Stimulated activated CD4-positive, alpha-beta T cell treated with anti-CD3 and anti-CD28 coated beads, Interleukin-12 subunit alpha, Interleukin-12 subunit beta, amount 100 ng/mL, for 48 hours (primary cell): ENCODE measurements at places on chromosomes 5 and 9.

- no peak for DNase-seq
Measured at GRCh38 chr5:117455236-117456233, 880.9 kb upstream of the SEMA6A start.

DNA sequence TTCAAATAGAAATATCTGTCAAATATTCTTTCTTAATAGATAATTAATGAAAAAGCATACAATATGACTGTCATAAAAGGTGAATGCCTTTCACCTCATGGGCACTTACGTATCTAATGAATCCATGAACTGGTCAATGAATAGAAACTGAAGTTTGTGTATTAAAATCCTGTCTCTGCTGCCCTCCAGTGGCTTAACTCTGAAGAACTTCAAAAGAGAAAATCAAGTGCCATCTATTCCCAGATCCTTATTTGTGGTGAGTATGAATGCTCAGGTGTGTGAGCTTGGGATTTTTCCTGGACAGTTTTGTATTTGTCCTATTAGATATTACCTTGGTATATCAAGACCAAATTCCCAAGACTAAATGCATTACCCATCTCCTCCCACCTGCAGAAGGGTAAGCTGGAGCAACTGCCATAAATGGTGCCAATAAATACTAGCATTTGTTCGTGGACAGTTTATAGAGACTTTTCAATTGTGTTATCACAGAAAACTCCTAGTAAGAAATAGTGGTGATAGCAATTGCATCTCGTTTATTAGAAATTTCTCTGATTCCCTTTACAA, 44.0 kb upstream of the SVEP1 start:
- DNase-seq = no peak

DNA sequence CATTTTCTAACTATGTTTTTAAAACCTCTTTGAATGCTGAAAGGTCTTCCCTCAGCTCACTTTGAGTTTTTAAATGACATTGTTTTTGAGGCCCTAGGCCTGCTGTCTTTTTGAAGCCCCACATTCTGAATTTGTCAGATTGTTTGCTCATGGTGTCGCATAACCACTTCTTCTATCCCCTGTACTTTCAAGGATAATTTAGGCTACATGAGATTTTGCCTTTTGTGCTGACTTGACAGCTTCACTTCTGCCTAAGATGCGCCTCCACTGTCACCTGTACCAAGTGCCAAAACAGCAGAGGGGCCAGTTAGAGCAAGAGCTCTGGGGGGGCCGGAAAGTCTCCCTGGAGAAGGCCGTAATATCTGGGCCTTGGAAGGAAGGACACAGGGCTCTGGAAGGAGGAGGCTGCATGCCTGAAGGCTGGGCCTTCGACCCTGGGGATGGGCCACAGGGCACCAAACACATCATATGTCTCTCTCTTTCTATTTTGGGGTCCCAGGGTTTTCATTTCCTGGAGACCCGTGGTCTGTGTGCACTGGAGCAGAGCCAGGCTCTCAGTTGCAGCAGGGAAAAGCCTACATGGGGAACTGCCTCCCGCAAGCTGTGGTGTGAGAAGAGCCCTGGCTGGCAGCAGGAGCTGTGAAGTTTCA, 49.1 kb downstream of the NDST1 start:
- DNase-seq = no peak

DNA sequence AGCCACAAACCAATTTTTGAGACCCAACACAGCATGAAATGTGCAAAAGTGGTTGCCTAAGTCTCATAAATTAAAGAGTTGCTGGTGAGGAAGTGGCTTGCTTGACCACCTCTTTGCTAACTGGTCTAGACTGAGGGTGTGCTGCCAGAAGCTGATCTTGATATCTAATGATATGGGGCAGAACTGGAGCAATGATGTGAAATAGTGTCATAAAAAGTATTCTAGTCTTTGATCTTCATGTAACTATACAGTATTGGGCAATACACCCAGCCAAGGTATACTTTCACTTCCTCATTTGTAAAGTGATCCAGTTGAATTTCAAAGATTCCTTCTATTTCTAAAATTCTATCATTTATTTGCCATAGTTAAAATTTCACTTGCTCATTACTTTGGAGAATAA, 5.9 kb upstream of the YTHDC2 start:
- no peak for DNase-seq

DNA sequence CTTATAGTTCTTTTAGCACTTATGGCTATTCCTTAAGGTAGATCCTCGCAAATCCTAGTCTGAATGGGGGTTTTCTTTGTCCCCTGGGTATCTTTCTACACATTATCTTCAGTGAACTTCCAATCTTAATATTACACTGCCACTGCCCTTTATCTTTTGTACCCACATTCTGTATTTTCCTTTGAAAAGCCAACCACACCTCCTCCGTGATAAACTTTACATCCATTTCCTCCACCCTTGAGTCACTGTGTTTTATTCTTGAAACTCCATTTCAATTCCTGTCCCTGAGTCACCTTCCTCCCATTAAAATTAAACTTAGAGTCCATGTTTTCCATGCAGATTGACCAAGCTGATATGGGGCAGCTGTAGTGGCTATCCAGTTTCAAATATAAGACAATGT, 43.2 kb upstream of the RICTOR start:
- DNase-seq = no peak

DNA sequence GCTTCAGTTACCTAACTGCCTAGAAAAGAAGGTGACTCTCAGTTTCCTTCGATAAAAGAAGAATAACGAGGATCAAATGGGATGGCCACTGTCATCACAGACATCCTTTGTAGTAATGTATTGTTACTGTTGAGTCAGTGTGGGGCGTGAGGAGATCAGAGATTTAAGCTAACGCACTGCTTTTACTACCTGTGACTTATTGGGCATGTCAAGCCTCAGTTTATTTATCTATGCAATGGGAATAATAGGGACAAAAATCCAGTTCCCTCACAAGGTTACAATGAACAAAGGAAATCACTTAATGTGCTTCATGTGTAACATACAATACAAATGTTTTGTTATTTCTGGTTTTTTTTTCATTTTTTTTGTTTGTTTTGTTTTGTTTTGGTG, 255 bp upstream of the TRPM6 start:
- no peak for DNase-seq
